ENCODE measurements at places on chromosomes 1 and 21.
A peak's percentile ranks its signal among the peaks of the same experiment; 100 is the strongest.

- DNase-seq, result no peak
Observed at GRCh38 chr1:166057650-166058049, 109.2 kb downstream of the FAM78B start.

GRCh38 chr1:99662539-99663080 lies 16.7 kb downstream of the PALMD start:
- no peak for DNase-seq

- no peak for DNase-seq
Observed at GRCh38 chr1:153354515-153355193, 3.0 kb upstream of the S100A9 start.

DNA sequence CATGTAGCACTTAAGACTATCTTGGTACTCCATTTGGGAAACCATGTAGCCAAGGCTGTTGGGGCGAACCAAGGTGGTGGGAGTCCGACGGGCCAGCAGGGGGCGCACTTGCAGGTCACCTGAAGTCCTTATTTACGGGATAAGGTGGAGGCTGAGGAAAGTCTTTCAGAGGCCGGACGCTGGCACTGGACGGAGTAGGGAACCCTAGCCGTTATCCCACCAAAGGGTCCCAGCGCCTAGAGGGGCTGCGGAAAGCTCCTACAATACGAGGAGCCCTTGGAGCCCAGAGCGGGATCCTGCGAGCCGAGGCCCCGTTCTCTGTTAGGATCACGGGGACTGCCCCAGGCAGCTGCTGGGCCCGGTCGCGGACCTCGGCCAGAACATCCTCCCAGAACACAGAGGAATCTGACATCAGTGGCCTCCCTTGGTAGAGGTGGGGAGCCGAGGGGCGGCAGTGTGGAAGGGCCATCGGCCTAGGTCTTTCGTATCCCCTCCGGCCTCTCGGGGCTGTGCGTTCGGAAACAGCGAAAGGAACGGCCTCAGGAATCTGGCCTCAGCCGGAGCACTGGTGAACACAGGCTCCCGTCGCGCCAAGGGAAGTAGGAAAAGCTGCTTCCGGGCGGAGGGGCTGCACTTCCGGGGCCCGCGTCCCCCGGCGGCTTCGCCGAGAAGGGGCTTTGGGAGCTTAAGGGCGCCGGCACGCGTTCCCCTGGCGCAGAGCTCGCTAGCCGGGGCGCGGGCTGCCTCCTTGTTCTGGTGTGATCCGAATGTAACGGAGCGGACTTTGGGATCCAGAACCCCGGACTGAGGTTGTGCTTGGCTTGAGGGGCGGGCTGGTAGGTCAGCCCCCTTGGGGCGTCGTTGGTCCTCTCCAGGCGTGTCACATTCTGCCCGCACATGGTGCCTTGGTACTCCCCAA lies 29.9 kb upstream of the RPTN start:
- peak; percentile 80 for DNase-seq

- peak; percentile 76 for DNase-seq
Observed at GRCh38 chr1:9629445-9630201, 21.9 kb upstream of the PIK3CD start.

DNA sequence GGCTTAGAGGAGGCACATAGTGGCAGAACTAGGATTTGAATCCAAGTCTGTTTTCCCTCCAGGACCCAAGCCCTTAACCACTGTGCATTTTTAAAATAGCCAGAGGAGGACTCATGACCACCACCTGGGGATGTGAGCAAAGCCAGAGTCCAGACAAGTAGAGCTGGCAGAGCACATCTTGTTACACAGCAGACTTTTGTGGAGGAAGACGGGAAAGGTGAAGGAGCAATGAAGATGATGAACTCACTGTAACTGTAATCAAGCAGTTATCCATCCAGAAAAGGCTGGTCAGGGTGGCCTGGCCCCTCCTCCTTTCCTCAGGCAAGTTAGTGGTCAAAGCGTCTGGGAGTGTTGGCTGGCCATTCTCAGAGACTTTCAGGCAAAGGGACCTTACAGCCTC lies 50.9 kb downstream of the SLC44A3 start:
- DNase-seq, result no peak

DNA sequence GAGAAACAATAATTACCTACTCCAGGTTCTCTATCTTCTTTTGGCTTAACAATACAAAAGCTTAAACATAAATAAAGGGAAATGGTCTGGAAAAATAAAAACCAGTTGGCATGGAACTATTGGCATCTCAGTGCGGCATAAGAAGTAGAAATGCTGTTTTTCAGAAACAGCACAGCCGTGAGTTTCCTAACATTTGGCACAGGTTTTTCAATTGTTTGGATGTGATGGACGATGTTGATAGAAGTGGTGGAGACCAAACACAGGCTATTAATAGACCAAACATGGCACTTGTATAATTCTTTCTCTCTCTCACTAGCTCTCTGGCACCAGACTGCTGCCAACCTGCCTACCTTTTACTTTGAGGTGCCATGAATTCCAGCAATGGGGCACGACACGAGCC lies 36.2 kb downstream of the KCNN3 start:
- DNase-seq, result no peak

- no peak for DNase-seq
Observed at GRCh38 chr1:28193701-28194161, 17.2 kb upstream of the PTAFR start.

DNA sequence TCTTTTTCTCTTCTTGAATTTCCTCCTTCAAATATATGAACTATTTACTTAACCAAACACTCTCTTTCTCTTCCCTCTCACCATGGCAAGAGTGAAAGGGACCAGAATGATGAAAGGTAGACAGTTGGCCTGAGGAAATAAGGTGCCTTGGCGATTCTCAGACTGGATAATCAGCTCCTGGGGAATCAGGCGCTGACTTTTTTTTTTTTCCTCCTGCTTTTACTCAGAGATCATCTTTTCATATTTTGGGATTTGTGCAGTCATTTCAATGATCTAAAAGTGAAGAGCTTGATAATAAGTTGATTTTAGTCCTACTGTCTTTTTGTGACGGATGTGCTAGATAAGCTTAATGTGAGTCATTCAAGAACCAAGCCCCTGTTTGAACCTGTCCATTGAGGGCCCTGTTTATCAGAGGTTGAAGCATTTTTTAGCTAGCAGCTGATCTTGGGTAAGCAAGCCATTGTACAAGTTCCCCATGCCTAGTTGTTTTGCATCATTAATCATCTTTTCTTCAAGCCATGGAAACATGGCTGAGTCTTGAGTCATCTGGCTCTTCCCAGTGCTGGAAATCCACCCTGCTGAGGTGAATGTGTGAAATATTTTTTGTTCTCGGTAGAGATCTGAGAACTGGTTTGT lies 40.8 kb downstream of the ITSN1 start:
- no peak for DNase-seq

GRCh38 chr1:44357710-44358109 lies 2.7 kb upstream of the ERI3 start:
- no peak for DNase-seq

GRCh38 chr1:236686815-236687160 lies 489 bp downstream of the ACTN2 start:
- DNase-seq, result no peak

- peak; percentile 83 for DNase-seq
Observed at GRCh38 chr1:2148691-2149090, 45.9 kb downstream of the FAAP20 start.

DNA sequence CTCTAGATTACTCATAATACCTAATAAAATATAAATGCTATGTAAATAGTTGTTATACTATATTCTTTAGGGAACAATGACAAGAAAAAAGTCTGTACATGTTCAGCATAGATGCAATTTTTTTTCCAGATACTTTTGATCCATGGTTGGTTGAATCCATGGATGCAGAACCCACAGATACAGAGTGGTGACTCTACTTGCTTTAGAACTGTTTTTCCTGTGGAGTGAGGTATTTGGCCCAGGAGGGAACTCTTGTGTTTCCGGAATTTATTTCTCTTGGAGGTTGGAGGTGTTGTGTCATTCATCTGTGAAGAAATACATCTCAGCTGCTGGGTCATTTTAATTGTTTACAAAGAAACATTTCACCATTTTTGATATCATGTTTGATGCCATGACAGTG lies 28.7 kb downstream of the TMEM200B start:
- no peak for DNase-seq

DNA sequence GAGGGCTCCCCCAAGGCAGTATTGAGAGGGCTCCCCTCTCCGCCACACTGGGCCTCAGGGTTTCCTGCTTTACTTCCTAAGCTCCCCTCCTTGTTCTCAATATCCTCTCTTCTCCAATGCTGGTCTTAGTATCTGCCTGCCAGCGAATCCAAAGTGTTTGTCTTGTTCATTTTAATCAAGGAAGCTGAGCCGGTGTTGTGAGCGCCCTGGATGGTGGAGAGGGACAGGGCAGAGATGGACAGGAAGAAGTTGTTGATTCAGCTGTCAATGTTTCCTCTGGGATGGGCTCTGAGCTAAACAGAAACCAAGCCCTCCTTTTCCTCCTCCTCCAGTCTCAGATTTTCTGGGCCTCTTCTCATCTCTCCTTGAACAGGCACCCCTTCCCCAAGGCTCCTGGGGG lies 5.4 kb downstream of the OLFML3 start:
- no peak for DNase-seq

DNA sequence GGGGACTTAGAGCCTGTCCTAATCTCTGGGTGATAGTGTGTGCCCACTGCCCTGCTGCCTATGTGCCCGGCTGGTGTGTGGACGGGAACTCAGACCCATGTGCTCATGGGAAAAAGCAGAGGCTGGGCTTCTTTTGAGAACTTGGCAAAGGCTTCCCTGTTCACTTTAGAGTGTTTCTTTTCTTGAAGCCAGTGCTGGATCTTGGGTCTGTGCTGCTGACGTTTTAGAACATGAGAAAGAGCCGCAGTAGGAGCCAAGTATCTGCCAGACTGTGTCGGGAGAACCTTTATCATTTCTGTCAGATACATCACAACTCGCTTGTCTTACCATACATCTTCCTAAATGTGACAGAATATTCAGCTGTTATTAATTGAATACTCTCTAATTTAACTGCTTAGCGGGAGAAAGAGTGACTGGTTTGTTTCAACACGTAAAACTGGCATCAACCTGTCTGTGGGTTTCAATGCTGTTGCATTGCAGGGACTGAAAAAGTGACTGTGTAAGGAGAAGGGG lies 195.2 kb downstream of the PBX1 start:
- no peak for DNase-seq

GRCh38 chr1:218030846-218031245 lies 254.2 kb upstream of the RRP15 start:
- DNase-seq, result no peak

DNA sequence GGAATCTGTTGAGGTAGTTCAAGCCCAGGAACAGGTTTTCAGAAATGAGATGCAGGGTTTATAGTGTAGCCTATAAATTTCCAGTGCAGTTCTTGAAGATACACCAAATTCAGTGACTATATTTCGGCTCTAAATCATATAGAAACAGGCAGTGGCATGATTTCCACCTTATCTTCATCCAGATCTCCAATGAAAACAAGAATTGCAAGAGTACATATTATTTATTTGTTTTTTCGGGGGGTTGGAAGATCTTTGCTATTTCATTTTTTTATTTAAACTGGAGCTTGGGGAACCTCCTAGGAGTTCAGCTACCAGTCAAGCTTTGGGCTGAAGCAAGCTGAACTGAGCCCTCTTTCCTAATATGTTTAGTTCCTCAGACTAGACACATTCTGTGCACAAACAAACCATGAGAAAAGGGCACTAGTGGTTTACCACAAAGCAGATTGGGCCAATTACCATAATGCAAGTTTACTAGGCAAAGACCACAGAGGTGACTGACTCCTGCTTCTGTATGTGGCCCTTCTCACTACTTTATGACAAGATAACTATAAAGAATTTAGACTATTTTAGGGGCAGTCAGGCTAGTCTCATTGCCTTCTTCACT lies 68.5 kb downstream of the RGS2 start:
- DNase-seq, result no peak

GRCh38 chr1:167339405-167339804 lies 118.7 kb downstream of the POU2F1 start:
- DNase-seq, result no peak

GRCh38 chr1:10825592-10825991 lies 29.1 kb upstream of the CASZ1 start:
- DNase-seq, result no peak

DNA sequence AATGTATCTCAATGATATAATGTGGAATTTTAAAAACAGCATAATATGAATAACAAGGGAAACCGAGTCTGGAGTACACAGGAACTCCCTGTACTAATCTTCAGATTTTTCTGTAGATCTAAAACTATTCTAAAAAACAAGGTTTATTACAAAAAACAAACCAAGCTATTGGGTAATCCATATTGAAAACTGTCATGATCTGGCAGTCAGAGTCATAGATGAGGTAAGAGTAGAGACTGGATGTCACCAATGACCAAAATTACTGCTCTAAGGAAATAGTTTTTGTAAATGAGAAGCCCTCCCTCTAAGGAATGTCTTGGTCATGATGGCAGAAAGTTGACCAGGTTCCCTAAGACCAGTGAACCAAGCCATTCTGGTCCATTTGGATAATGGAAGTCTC lies 2.4 kb upstream of the SPOCD1 start:
- no peak for DNase-seq

DNA sequence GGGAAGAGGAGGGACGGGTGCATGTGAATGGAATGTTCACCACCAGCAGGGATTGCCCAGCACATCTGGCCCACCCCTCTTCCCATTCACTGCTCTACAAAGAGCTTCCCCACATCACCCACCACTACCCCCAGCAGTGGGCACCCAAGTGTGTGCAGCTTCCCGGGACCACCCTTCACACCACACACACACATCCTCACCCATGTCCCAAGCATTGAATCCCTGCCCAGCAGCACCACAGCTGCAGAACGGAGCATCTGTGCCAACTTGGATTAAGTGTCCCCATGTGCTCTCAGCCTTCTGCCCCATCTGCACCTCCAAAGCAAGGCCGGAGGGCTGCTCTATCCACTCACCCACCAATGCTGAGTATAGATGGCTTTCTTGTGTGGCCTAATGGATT lies 141.4 kb downstream of the PSMG1 start:
- no peak for DNase-seq

- DNase-seq, result no peak
Observed at GRCh38 chr1:27589841-27590426, 14.0 kb downstream of the AHDC1 start.

- DNase-seq, result no peak
Observed at GRCh38 chr1:82946096-82946605, 1052.8 kb downstream of the TTLL7 start.

- no peak for DNase-seq
Observed at GRCh38 chr1:1279028-1279427, 1.2 kb upstream of the SCNN1D start.

- no peak for DNase-seq
Observed at GRCh38 chr1:18091660-18092446, 15.7 kb upstream of the IGSF21 start.
